Activated B cell treated with CpG ODN at 0.5 μM for 24 hours (primary cell): ENCODE measurements at places on chromosomes 2 and 18. TPM values are rescaled to one million over a fixed set of nuclear protein-coding genes. Genes with fewer than 3 reads are reported as not detected.

AMER3 gene
- not detected in 2 replicates for total RNA-seq

GKN1 gene
- not detected in 2 replicates for total RNA-seq

GRCh38 chr18:31100436-31101182 lies 1.6 kb downstream of the DSC2 start:
- no peak overlapping the region for H3K4me3 ChIP-seq
- no peak for DNase-seq
- H3K36me3 ChIP-seq: no peaks in the 10 kb centered on the region

- no peak overlapping the region for H3K4me3 ChIP-seq
- DNase-seq: no peak
- H3K27me3 ChIP-seq: no peaks in the 10 kb centered on the region
- no peaks in the 10 kb centered on the region for H3K4me1 ChIP-seq
Measured at GRCh38 chr2:21770787-21771186, 647.0 kb downstream of the TDRD15 start.

GRCh38 chr2:120385355-120386127 lies 39.6 kb downstream of the INHBB start:
- peaks cover 8% of the 10 kb centered on the region for H3K27me3 ChIP-seq
- DNase-seq: no peak
- no peaks in the 10 kb centered on the region for H3K36me3 ChIP-seq

- no peaks in the 10 kb centered on the region for H3K4me1 ChIP-seq
- H3K4me3 ChIP-seq: no peak overlapping the region
- H3K36me3 ChIP-seq: no peaks in the 10 kb centered on the region
- peaks cover 3% of the 10 kb centered on the region for H3K27me3 ChIP-seq
Measured at GRCh38 chr2:175282300-175282699, 100.8 kb upstream of the ATP5MC3 start.
